ENCODE measurements at places on chromosomes 3 and 15.

DNA sequence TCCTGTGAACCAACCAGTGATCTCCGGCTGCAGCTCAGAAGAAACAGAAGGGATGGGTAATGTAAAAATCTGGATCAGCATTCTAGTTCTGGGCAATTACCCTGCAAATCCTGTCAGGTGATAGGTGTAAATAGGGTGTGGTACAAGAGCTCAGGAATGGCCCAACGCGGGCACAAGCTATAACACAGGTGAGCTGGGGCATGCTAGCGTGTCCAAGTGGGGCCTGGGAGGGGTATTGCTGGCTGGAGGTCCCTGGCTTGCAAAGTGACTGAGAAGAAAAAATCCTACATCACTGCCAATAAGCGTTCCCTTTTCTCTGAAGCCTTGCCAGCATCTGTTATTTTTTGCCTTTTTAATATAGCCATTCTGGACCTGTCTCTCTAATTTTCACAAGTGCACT is 9.7 kb upstream of the CHST2 start:
- DNase-seq: no peak

- no peak for DNase-seq
Measured at GRCh38 chr15:31219221-31219620, 107.4 kb upstream of the KLF13 start.

GRCh38 chr15:101765772-101766456 is 37.4 kb upstream of the OR4F6 start:
- DNase-seq: no peak

DNA sequence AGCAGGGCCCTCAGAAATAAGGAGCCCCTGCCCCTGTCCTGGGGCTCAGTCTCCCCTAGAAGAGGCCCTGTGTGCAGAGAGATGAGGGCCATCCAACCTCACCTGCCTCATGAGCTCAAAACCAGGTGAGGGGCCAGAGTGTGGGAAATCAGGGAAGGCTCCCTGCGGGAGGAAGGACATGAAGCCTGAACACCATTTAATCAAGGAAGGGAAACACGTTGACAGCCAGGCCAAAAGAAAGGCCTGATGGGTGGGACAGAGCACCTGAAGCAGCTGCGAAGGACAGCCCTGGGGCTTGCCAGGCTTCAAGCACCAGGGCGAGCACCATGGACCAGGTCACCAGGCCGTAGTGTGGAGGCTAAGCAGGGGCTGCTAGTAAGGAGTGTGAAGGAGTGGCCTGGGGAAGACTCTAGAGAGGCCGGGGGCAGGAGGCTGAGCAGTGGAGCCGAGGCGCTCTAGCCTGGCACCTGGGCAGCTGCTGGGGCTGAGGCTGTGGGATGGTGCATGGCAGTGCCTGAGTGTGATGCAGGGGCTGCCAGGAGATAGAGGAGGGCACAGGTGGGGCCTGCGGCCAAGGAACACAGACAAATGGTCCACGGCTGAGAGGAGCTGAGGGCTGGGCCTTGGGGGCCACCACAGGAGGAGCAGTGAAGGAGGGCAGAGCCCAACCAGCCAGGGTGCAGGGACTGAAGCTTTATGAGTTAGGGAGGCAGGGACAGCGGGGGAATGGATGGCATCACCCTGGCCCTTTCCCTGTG is 16.1 kb downstream of the ACAA1 start:
- peak; percentile 26 for DNase-seq

DNA sequence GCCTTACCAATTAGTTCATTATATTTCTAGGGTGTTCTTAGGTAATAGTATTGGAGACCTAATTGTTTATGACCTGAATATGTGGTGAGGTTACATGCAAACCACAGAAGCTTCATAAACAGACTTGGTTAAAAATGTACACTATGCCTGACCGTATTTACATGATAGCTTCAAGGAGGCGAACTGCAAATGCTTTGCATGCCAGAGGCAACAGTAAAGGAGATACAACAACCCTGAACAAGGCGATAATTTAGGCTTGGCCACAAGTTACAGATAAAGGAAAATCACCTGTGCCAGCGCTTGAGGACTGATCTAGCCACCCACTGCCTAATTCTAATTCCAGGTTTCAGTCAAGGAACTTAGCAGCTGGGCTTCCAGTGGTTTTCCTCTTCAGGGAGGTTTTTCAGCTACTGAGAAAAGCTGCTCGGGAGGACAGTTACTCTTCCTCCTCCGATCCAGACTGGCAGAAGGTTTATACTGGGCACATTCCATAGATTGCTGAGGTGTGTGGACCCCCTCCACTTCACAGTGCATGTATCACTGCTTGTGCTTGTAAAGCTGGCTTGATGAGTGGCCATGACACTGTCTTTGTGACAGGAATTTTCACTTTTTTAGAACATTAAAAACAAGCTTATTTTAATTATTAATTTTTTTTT is 95.6 kb downstream of the DHX36 start:
- no peak for DNase-seq

GRCh38 chr15:89075101-89075640 is 13.1 kb upstream of the ABHD2 start:
- no peak for DNase-seq

GRCh38 chr3:156449710-156450574 is 105.0 kb downstream of the SSR3 start:
- DNase-seq: no peak

DNA sequence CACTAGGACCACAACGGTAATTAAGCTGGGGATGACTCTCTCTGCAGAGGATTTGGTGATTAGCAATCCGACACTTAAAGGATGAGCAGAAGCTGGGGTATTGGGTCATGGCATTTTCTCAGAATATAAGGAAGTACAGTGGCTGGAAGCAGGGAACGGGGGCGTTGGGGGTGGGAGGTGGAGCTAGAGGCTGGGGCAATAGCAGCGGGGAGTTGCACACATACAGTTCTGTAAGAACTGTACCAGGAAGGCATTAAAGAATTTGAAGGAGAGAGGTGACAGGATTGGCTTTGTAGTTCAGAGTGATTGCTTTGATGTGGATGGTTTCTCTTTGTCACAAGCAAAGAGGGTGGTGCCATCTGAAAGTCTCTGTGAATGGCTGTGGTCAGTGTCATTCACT is 28.2 kb downstream of the PSMD6 start:
- DNase-seq: no peak

GRCh38 chr15:85063088-85063487 is 81.4 kb downstream of the PDE8A start:
- no peak for DNase-seq

DNA sequence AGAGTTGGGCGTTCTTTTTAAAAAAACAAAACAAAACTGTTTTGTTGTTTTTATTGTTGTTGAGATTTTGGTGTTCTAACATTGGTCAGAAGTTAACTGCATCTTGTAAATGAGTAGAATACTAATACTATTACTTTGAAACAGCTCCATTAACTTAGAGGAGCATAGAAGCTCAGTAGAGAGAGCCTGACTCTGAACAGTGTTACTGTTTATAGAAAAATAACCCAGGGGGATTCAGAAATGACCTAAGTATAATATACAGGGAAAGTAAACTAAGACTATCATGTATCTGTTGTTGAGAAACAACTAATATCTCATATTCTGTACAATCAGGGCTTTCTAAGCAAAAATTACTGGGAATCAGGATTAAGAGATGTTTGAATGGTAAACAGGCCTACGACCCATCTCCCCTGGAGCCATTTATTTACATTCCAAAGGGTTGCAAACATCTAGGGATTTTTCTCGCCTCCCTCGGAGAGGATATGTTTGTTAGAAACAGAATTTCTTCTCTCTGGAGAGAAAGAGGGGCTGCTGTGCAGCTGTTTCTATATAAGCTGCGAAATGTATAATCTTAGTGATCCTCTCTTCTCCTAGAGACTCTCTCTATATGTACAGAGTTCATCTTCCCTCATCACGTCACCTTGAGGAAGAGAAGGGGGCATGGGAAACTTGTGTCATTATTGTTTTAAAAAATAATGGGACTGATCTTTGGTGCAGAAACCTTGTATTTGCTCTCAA is 827.5 kb upstream of the DPPA4 start:
- no peak for DNase-seq

DNA sequence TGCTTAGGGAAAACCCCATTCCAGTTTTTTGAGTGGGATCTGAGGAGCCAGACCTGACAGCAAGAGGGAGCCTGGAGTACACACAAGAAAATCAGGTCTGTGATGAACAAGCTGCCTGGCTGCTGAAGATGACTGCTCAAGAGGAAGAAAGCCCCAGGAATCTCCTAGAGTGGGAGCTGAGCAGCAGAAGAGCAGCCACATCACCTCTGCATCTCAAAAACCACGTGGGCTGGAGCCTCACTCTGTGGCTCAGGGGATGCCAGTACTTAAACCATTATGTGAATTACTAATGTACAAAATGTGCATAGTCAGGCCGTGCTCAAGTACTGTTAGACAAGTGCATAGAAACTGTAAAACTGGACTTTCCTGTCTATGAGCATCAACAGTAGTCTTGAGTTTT is 52.4 kb downstream of the SLC9A9 start:
- DNase-seq: no peak

- no peak for DNase-seq
Measured at GRCh38 chr3:191961022-191961421, 500.1 kb downstream of the PYDC2 start.

DNA sequence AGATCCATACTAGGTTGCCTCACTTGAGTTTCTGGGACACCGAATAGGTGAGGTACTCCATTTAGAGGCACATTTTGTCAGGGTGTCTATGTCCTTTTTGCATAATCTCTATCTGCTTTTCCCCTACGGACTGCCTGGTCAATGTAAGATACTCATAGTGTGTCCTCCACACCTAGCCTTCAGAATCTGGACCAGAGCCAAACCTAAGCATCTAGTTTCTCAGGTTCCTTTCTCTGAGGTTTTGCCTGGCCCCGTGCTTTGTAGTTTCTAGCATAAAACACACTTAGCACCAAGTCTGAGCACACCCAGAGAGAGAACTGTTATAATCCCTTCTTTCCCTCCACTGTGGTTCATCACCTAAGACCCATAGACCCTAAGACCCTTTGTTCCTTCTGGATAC is 105.9 kb upstream of the MLF1 start:
- DNase-seq: no peak
